ENCODE measurements at places on chromosomes 3 and 15.

- no peak for DNase-seq
Observed at GRCh38 chr3:152353578-152353977, 84.8 kb downstream of the MBNL1 start.

DNA sequence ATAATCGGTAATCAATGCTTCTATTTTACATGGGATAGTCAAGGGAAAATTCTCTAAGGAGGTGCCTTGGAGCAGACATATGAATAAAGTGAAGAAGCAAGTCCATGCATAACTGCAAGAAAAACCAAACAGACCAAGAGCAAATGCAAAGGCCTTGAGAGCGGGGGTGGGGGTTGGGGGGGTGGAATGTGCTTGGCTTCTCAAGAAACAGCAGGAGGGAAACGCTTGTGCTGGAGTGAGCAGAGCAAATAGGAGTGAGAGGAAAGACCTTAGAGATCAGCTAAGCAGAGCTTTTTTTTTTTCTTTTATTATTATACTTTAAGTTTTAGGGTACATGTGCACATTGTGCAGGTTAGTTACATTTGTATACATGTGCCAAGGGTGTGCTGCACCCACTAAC is 260.8 kb downstream of the ARPP21 start:
- DNase-seq: no peak

DNA sequence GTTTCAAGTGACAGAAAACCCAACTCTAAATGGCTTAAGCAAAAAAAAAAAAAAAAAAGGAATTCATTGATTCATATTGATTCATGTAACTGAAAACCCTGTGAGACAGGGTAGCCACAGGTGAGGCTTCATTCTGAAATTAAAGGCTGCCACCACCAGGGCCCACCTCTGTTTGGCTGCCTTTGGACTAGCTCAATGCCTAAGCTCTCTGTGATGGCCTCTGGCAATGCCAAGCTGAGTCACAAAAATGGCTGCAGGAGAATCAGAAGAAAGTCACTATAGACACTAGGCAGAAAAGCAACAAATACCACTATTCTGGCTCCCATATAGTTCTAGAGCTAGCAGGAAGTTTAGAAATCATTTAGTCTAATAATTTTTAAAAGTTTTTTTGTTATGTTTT is 38.2 kb upstream of the GYG1 start:
- DNase-seq: no peak

DNA sequence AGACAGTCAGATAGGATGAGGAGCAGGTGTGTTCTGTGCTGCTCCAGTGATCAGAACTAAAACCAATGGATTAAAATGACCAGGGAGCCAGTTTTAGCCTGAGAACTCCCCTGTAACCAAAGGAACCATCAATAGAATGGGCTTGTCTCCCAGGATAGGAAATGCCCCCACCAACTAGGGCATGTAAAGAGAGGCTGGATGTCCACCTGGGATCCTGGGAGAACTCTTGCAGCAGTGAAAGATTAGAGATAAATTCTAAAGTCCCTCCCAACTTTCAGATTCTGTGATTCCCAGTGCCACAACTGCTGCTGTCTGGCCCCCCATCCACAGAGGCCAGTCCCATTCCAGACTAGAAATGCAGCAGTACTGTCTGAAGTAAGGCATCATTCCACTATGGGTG is 33.8 kb downstream of the HDC start:
- DNase-seq: no peak

DNA sequence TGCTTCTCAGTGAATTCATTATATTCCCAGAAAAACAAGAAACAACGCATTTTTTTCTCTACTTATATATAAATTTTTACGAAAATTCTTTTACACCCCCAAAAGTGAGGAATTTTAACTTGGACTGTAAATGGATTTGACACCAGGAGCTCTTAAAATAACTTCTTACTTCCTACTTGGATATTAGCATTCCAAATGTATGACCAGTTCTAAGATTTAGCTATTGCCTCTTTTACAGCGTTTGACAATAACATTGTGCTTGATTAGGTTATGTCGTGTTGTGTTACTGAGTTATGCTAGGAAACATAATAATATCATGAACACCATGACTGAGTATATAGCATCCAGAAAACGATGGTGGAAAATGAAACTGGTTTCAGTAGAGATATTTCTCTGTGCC is 177.0 kb downstream of the CNTN6 start:
- DNase-seq: no peak

- DNase-seq: peak; percentile 76
Observed at GRCh38 chr3:120160050-120160449, 65.8 kb upstream of the GSK3B start.

GRCh38 chr15:35519541-35520149 is 26.3 kb downstream of the DPH6 start:
- no peak for DNase-seq

GRCh38 chr15:85750319-85751290 is 44.1 kb downstream of the KLHL25 start:
- no peak for DNase-seq

- DNase-seq: no peak
Observed at GRCh38 chr15:81828135-81828534, 217.7 kb downstream of the MEX3B start.

- DNase-seq: no peak
Observed at GRCh38 chr3:108134555-108134880, 43.7 kb upstream of the CD47 start.

- DNase-seq: no peak
Observed at GRCh38 chr15:77569729-77570125, 63.0 kb downstream of the LINGO1 start.

DNA sequence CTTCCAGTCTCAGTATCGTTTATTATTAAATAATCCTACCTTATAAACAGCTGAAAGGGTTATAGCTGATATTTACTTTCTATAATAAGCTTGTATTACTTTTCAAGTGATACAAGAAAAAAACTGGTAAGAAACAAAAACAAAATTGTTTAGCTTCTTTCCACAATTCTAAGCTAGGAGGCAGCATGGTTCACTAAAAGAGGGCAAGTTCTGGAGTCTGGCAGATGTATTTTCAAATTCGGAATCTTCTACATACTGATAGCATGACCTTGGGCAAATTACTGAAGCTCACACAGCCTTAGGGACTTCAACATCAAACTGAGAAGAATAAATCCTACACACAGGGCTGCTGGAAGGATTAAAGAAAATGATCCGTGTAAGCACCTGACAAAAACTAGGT is 15.4 kb downstream of the C15orf62 start:
- DNase-seq: no peak

- no peak for DNase-seq
Observed at GRCh38 chr3:190619761-190620160, 105.9 kb downstream of the IL1RAP start.

GRCh38 chr15:80582816-80583423 is 112.2 kb upstream of the ABHD17C start:
- DNase-seq: no peak

DNA sequence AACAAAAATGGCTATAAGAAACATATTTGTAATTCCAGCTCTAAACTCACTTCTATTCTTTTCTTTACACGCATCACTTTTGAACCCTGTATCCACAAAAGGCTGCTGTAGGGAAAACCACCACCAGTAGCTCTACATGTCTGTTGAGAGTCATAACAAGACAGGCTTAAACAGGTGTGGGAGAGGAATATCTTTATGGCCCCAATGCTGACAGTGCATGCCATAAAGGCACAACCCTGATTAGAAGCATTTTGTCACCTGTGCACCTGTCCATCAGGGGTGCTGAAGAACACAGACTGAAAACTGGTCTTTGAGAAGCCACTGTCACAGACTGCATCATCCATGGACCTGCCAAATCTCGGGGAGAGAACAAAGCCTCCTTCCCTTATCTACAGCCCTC is 11.6 kb upstream of the CSPG5 start:
- DNase-seq: no peak

- no peak for DNase-seq
Observed at GRCh38 chr3:184399410-184399809, 19.6 kb downstream of the CHRD start.

- no peak for DNase-seq
Observed at GRCh38 chr15:50871832-50872231, 36.7 kb upstream of the AP4E1 start.

DNA sequence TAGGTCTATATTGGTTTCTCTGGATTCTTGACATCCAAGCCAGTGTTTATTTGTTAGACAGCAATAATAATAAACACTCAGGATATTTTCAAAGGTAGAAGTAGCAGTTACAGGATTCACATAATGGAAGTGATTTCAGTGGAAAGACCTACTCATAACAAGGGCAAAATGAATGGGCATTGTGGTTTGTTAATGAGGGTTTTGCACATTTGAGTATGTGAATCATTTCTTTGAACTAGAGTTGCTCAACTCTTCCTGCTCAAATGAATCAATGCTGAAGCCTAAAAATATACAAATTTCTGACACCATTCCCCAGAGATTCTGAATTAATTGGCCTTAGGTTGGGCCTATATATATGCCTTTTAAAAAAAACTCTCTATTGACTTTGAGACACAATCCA is 4.1 kb upstream of the COL6A5 start:
- no peak for DNase-seq

GRCh38 chr3:190429681-190430080 is 20.0 kb downstream of the TMEM207 start:
- DNase-seq: no peak

DNA sequence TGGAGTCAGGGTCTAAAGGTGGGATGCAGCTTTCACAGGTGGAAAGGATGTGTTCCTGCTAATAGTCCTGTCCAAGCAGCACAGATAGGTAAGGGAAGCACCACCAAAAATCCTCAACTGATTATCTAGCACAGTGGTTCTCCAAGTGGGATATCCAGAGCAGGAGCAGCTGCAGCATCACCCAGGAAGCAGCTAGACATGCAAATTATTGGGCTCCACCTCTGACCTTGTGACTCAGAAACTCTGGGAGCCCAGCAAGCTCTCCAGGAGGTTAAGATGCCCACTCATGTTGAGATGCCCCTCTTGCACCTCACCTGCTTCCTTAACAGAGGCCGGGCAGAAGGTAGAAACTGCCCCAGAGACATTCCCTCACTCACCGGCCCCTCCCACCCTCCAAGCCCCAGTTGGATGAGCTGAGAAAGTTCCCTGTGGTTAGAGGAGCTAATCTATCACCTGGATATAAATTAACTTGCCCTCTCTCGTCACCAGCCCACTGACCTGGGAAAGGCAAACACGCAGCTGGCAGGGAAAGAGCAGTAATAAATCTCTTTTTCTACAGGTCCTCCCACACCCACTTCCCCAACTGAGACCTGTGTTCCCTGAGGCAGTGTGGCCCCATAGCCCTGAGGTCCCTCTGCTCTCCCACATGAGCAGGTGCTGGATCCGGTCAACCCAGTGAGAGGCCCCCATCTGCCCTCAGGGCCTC is 39.3 kb downstream of the ADCY5 start:
- peak; percentile 73 for DNase-seq

DNA sequence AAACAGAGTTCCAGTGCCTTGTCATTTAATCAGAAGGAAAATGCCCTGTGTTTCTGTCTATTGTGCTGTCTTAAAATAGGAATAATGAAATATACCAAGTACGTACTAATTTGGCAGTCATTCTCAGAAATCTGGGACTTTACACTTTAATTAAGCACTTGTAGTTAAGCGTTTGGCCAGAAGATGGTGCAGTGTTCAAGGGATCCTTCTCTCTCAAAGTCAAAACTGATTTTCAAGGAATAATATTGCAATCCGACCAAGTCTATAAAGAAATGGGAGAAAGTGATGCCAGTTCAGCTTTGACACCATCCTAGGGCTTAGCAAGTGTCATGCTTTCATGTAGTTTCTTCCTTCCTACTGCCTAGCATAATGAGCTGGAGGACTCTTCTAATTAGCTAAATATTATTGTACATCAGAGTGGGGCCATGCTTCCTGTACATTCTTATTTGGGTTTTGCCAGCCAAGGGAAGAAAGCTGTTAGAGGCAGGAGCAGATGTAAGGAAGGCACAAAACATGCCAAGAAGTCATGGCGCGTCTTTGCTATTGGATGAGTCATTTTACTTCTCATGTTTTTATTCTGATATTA is 64.8 kb downstream of the SAMMSON start:
- DNase-seq: peak; percentile 42

DNA sequence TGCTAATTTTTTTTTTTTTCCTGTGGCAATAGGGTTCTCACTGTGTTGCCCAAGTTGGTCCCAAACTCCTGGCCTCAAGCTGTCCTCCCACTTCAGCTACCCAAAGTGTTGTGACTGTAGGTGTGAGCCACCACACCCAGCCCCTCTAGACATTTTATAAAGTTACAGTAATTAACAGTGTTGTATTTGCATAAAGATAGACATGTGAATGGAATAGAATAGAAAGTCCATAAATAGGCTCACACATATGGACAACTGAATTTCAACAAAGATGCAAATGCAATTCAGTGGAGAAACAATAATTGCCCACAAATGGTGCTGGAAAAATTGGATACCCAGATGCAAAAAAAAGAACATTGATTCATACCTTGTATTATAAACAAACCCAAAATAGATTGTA is 39.9 kb downstream of the PLS1 start:
- DNase-seq: no peak

- no peak for DNase-seq
Observed at GRCh38 chr3:116870379-116870778, 160.8 kb downstream of the TUSC7 start.

Data from Calu3 (cell line).